Globus pallidus (tissue), 1 donor: ENCODE measurements at places on chromosomes 16 and 17.

GRCh38 chr17:40903129-40903847, 18.2 kb upstream of the KRT20 start:
- no peak for DNase-seq

DNA sequence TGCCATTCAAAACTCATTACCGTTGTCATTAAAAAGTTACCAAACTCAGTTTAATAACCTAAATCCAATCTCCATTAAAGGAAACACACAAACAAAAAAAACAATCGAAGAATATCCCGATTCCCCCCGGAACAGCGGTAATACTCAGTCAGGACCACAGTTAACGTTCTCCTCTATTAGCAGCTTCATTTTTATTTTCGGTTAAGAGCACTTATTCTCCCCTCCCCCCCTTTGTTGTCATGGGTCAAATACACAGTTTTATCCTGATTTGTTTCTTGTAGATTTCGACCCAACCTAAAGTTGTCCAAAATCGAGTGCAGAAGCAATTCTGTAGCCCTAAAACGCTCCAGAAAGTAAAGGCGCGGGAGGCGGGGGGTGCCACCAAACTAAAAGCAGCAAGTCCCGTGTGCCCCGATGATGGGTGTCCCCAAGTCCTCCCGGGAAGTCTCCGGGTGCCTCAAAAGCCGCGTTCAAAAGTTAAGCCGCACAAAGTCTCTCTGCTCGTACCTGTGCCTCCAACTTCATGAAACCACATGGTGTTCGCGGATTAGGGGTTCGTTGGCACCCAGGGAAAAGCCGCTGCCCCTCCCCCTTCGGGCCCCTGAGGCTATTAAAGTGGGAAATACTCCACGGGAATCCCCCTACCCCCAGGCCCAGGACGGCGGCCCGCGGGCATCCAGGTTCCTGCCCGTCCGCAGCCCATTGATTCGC, 996 bp downstream of the SUMO2 start:
- peak; percentile 33 for DNase-seq

- DNase-seq, result no peak
Measured at GRCh38 chr17:28959471-28959871, 8.2 kb upstream of the PHF12 start.

DNA sequence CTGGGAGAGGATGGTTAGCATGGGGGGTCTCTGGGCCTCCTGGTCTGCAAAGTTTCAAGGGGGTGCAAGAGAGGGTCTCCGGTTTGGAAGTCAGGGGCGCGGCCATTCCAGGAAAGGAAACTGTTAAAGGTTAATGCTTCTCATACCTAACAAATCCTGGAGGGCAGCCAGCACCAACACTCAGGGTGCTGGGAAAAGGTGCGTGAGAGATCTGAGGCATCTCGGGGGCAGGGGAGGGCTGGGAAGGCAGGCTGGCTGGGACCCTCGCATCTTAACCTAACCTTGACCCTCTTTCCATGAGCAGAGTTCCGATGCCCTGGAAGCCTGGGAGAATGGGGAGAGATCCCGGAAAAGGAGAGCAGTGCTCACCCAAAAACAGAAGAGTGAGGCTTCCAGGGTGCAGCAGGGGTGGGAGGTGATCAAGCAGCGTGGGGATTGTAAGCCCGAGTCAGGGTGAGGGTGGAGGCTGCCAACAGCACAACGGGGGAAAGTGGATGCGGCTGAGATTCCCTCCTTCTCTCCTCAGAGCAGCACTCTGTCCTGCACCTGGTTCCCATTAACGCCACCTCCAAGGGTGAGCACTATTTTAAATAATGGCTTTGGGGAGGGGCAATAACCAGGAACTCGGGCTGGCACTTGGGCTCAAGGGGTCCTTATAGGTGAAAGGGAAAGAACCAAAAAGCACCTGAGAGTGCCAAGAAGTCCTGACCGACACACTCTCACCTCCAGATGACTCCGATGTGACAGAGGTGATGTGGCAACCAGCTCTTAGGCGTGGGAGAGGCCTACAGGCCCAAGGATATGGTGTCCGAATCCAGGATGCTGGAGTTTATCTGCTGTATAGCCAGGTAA, 996 bp downstream of the TNFSF13 start:
- no peak for DNase-seq

GRCh38 chr17:75557075-75557851, 30.3 kb upstream of the MYO15B start:
- peak; percentile 92 for DNase-seq

DNA sequence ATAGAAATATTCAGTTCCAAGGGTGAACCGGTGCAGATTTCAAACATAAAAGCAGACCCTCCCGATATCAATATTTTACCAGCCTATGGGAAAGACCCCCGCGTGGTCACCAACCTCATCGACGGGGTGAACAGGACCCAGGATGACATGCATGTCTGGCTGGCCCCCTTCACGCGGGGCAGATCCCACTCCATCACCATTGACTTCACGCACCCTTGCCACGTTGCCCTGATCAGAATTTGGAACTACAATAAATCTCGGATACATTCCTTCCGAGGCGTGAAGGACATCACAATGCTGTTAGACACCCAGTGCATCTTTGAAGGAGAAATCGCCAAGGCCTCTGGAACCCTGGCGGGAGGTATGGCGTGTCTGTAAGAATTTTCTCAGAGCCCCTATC, 200.0 kb downstream of the KATNIP start:
- no peak for DNase-seq

- peak; percentile 75 for DNase-seq
Measured at GRCh38 chr16:67170168-67170948, at the start of gene NOL3. TSS of gene NOL3 (plus strand) at chr16:67170538.

- no peak for DNase-seq
Measured at GRCh38 chr16:81283044-81283443, 31.7 kb upstream of the GAN start.

DNA sequence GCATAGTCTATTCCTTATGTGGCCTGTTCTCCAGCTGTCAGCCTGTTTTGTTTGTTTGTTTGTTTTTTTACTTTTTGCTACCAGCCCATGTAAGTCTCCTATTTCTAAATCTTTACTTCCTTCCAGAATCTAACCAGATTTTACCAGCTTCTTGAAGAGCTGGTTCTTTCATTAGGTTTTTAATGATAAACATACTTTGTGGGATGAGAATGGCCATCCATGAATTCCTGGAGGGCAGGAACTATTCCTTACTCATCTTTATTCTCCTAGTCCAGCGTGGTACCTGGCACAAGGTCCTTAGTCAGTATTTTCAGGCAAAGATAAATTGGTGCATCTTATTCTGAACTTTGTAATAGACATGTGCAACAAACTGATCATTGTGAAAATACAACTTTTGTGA, 17.3 kb downstream of the RSPRY1 start:
- no peak for DNase-seq

DNA sequence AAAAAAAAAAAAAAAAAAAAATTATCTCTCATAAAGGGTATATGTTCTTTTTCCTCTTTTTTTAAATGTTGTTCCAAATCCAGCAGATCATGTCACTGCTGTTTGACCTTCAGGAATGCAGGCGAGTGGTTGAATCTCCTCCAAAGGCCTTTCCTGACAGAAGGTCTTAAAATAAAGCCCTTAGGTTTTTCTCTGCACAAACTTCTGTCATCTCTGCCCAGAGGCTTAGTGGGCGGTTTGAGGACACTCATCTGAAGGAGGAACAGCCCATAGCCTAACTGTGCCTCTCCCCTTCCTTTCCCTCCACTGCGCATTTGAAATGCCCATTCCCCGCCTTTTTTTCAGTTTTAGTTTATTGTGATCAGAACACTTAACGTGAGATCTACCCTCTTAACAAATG, 270.2 kb downstream of the TMEM114 start:
- DNase-seq, result no peak

DNA sequence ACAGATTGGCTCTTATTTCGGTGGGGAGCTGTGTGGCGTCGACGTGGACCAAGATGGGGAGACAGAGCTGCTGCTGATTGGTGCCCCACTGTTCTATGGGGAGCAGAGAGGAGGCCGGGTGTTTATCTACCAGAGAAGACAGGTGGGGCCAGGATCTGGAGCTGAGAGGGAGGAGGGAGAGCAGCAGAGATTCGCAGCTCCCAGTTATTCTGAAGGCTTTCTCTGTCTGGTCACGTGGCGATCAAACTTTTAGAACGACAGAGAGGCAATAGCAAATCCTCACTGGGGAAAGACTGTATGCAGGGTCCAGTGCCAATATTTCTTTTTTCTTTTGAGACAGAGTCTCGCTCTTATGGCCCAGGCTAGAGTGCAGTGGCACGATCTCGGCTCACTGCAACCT, 22.2 kb downstream of the ITGAL start:
- DNase-seq, result no peak

GRCh38 chr17:75498039-75498725, 17.2 kb downstream of the CASKIN2 start:
- DNase-seq, result no peak

DNA sequence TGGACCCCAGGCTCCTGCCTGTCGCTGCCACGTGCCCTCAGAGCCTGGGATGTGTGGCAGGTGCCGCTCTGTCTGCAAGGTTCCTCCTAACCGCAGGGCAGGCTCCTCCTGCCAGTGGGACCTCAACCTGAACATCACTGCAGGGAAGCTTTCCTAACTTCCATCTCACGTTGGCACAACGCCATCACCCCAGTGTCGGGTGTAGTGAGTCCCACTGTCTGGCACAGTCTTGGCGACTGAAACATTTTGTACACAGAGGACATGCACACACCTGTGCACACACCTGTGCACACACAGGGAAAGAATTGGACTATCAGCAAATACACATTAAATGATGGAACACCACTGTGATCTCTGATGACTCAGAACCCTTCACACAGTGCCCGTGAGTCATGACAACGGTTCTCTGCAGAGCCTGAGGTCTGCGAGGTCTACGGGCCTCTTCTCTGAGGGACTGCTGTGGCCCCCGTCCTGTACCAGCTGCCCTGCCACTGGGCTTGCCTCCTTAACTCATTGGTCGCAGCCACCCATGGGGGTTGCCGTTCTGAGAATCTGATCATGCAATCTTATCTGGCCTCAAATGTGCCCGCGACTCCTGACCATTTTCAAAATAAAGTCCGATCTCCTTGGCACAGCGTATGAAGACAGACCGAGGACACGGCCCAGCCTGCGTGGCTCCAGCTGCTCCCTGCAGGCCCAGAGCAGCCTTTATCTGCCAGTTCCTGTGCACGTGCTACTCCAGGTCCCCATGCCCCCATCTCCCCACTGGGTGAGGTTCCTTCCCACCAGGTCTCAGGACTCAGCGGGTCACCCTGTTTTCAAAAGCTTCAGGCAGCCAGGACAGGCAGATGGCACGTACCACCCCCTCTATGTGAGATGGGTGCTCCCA, 7.6 kb downstream of the CCDC57 start:
- DNase-seq, result no peak

DNA sequence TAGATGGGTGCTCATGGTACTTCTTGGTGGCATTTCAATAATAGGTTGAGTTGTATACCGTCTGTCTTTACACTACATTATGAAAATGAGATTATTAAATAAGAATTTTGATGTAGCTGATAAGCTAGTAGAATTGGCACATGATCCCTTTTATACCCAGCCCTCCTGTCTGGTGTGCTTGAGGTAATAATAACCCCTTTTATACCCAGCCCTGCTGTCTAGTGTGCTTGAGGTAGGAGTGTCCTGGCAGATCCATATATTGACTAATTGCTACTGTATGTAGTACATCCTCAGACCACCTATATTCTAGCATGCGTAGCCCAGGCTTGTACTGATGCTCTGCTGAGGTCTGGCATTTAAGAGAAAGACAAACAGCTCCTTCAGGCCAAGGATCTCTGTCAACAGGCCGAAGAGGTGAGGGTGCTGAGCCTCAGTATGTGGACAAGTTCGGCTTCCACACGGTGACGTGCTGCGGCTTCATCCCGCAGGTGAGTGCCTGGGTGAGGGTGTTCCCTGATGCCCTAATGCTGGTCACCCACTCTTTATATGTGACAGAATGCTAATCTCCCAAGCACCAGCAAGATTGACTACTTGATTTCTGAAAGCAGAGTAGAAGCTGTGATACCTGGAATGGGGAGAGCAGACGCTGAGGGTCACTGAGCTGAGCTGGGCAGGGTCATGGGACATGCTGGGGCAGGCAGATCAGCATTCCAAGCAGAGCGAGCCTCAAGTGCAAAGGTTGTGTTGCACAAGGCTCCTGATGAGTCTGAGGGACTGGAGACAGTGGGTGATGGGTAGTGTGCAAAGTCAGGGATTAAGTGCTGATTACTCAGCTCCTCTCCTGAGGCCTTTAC, 5.7 kb downstream of the FN3K start:
- no peak for DNase-seq

- DNase-seq, result no peak
Measured at GRCh38 chr16:65666132-65666941, 544.5 kb upstream of the CDH11 start.

DNA sequence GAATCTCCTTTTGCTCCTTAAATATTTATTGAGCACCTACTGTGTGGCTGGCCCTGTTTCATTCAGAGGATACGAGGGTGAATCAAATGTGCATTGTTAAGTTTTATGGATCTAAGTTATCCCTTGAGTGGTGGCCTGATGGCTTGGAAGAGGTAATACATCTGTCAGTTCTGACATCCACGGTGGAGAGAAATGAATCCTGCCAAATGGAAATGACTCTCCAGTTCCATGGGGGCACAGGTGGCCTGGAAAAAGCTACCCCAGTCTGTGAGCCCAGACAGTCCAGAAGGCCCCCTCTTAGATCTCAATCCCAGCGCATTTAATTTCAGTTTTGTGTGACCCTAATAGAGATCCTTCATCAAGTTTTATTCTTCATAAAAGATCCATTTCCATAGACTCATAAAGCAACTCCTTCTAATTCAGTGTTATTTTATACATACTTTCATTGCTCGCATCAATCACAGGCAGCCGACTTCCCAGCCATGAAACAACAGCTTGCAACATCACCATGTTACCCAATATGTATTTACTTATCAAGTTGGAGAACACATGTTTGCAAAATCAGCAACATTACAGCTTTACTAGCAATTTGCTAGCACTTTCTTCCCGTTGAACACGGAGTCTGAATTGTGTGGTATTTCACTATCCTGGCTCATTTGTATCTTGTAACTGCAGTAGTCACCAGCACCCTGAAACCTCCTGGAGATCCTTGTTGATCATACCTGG, 334.8 kb upstream of the HSBP1 start:
- no peak for DNase-seq

GRCh38 chr16:81496321-81496720, 51.7 kb downstream of the CMIP start:
- no peak for DNase-seq

DNA sequence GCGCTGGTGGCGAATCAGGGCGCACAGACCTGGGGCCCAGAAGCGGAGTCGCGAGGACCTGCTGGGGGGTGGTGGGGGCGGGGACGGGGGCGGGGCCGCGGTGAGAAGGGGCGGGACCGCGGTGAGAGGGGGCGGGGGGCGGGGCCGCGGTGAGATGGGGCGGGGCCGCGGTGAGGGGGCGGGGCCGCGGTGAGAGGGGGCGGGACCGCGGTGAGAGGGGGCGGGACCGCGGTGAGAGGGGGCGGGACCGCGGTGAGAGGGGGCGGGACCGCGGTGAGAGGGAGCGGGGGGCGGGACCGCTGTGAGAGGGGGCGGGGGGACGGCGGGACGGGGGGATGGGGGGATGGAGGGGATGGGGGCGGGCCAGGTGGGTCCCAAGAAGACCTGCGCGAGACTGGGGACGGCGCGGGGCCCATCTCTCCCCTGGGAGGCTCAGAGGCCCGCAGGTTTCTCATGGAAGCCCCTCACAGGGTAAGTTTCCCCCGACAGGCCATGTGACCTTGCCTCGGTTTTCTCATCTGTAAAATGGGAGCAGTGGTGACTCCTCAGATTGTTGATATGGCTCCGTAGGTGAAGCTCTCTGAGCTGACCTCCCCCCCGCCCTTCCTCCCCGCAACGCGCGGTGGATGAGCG, 28.6 kb upstream of the DBNDD1 start:
- no peak for DNase-seq
